ENCODE measurements at places on chromosomes 6 and 20. TPM values are rescaled to one million over a fixed set of nuclear protein-coding genes. Genes with fewer than 3 reads are reported as not detected.

GRCh38 chr6:99119109-99120031 is 171.6 kb upstream of the FBXL4 start:
- H3K27me3 ChIP-seq, result no peaks in the 10 kb centered on the region
- no peaks in the 10 kb centered on the region for H3K36me3 ChIP-seq
- H3K27ac ChIP-seq, result no peak overlapping the region

DNA sequence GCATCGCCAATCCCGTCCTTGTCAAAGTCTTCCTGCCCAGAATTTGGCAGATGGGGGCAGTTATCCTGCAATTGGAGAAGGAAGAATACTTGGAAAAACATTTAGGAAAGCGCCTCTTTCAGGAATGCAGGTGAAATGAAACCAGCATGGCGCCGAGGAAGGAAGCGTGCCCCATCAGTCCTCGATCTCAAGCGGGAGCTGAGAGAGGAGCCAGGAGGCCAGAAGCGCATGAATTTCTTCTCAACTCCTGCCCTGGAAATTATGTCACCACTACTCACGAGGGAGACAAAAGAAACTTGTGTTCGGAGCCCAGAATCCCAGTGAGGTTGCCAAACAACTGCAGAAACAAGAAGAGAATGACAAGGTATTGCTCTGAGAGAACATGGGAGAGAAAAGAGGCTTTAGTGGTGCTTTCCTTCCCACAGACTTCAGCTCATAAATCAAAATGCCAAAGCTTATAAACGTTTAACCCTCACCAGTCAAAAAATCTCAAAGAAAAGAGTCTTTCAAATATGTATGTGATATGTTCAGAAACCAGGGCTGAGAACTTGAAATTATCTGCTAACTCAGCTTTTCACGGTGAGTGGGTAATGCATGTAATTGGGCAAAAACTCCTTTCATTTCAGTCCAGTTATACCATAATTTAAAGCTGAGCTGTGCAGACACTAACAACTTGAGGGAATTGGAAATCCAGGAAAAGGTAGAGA is 23.9 kb downstream of the THBS2 start:
- H3K27ac ChIP-seq, result no peak overlapping the region
- no peaks in the 10 kb centered on the region for H3K4me1 ChIP-seq
- H3K4me3 ChIP-seq, result no peak overlapping the region
- peak; percentile 17 for DNase-seq
- no peaks in the 10 kb centered on the region for H3K27me3 ChIP-seq

- no peak for DNase-seq
- no peaks in the 10 kb centered on the region for H3K4me1 ChIP-seq
- no peak overlapping the region for H3K4me3 ChIP-seq
- peaks cover 3% of the 10 kb centered on the region for H3K27me3 ChIP-seq
- H3K36me3 ChIP-seq, result no peaks in the 10 kb centered on the region
Observed at GRCh38 chr6:35514587-35514986, 1.9 kb upstream of the TULP1 start.

DNA sequence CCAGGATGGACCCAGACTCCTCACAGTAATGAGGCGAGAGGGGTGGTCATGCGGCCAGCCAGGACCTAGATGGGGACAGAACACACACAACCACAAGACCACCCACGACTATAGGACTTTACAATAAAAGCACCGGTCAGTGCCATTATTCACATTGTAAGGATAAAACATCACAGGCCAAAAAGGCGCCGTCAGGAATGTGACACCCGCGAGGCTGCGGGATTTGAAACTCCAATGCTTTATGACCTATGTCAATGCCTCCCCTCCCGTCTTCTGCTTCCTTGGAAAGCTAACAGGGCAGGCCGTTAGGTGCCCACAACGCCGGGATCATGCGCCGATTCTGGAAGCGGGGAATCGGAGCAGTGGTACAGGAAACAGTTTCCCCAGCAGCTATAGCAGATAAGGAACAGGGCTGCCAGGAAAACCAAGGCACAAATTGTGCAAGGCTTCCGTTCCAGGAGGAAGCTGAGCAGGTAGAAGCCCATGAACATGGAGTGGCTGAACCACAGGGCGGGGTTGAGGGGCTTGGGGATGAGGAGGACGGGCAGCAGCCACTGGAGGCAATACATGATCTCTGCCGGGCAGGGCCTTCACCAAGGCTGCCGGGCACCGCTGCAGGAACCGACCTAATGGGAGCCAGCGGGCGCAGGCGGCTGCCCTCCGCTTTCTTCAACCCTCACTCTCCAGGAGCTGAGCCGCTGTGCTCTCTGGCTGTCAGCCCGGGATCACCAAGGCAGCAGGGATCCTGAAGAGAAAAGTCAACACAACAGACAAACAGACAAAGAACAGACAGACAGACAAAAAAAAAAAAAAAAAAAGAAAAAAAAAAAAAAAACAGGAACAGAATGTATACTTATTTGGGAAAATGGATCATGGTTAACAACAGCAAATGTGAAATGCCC is 2.2 kb upstream of the NNAT start:
- H3K36me3 ChIP-seq, result peaks cover 4% of the 10 kb centered on the region
- no peak for DNase-seq
- H3K4me3 ChIP-seq, result no peak overlapping the region
- H3K27ac ChIP-seq, result no peak overlapping the region

- H3K27ac ChIP-seq, result peak overlapping the region; percentile 65
- H3K4me1 ChIP-seq, result peaks cover 3% of the 10 kb centered on the region
- no peak overlapping the region for H3K4me3 ChIP-seq
- no peak for DNase-seq
Observed at GRCh38 chr6:25341203-25341552, 62.0 kb downstream of the CARMIL1 start.

The DNMT3B gene
- total RNA-seq, result 3.3 TPM

The PCIF1 gene
- 33.6 TPM for total RNA-seq

The GCNT2 gene
- total RNA-seq, result 9.8 TPM

The EPM2A gene
- 4.8 TPM for total RNA-seq

DNA sequence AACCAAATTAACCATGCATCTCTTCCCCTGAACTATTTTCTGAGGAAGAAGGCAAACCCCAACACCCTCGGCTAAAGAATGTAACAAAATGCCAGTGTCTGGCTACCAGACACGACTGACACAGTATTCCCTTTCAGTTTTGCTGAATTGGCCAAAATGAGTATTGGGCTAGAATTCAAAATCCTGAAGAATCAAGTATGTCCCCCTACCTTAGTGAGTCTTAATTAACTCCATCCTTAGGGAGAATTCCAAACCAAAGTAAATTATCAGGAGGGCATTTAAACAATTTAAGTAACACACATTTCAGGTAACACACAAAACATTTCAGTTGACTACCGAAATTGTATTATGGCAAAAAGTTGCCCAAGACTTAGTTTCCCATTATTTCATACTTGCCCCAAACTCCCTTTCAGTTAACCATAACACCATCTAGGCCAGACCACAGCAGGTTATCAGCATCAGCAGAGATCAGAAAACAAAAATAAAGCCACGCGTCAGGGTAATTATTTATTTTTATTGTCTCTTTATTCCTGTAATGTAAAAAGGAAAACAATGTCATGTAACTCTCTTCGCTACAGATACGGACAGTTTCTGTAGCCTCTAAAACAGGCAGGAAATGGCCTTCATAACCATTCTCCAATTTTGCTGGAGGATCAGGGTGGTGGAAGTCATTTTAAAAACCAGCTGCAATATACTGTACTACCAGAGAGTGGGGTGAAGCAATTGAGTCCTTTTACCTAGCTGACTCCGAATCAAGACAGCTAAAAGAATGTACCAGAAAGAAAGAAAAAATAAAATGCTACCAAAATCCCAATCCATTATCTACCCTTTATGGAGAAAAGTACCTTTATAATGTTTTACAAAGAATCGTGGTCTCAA is 1.9 kb downstream of the SNX5 start:
- H3K27ac ChIP-seq, result peak overlapping the region; percentile 97
- no peak for DNase-seq
- no peaks in the 10 kb centered on the region for H3K36me3 ChIP-seq
- H3K27me3 ChIP-seq, result no peaks in the 10 kb centered on the region
- peak overlapping the region; percentile 78 for H3K4me3 ChIP-seq
